Anterior cingulate cortex (tissue), 58 donors: ENCODE measurements at places on chromosomes 6 and 20.
A peak's percentile ranks its signal among the peaks of the same experiment; 100 is the strongest.

GRCh38 chr6:5619249-5619648, 357.9 kb downstream of the FARS2 start:
- DNase-seq, result no peak

GRCh38 chr20:50368813-50369224, 141.4 kb upstream of the PTPN1 start:
- DNase-seq, result no peak

DNA sequence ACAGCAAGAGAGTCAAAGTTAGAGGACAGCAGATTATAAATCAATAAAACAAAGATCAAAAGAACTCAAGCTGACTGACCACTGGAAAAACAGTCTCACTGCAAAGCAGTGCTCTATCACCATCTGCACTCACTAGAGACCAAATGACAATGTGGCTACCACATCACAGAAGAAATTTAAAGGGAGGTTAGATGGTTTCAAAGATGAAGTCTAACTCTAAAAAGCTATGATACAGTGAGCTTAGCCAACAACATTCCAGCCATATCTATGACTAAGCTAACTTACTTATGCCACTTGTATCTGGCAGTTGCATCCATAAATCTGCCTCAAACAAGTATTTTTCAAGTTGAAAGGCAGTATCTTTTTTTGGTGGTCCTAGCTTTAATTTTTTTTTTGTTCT, 68.6 kb downstream of the ARHGAP18 start:
- no peak for DNase-seq

DNA sequence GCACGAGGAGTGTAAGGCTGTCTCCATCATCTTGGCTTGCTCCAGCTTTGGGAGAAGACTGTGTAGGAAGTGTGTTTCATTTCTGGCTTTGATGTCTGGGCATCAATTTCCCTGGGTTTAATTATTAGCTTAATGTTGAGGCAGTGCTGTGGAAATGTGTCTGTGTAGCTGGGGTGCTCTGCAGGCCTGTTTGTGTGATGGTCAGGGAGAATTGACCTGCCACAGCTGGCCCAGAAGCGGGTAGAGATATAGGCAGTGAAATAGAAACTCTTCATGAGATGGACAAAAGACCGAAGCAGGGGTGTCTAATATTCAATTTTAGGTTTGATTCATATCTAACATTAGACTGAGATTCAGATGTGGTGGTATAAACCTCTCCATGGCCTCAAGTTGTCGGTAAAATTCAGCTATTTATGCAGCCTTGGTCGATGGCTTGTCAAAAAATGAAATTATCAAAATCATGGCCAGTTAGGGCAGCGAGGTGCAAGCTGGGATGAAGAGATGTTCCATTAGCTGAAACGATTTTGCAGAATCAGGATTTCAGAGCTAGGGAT, 95.3 kb upstream of the SNX9 start:
- DNase-seq, result no peak

GRCh38 chr6:149336609-149336928, 19.1 kb downstream of the TAB2 start:
- DNase-seq, result no peak

DNA sequence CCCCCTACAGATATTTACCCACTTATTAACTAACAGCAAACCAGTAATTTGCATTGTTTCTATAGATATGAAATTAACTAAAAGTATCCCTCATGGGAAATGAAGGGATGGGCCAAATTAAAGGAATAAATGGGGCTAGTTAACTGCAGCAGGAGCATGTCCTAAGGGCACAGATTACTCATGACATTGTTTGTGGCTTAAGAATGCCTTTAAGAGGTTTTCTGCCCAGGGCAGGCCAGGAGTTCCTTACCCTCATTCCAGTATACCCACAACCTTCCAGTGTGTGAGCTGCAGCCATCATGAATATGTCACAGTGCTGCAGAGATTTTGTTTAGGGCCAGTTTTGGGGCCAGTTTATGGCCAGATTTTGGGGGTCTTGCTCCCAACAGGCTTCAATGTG, 1101.9 kb downstream of the PRIM2 start:
- DNase-seq, result no peak

DNA sequence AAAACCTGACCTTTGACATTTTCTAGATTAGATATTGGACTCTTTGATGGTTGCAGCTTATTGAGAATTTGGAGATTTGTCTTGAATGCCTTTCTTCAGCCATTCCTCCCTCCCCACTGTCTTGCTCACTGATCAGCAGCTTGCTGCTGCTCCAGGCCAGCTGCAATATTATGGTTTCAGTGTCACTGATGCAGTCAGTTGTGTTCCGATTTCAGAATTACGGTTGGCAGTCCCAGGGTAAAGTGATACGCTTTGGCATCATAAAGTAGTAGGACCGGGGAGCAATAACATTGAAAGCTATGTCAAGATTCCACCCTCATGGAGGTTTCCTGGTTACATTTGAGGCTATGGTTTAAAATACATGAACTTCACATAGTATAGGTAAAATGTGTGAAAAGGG, 152.6 kb downstream of the BCKDHB start:
- no peak for DNase-seq

DNA sequence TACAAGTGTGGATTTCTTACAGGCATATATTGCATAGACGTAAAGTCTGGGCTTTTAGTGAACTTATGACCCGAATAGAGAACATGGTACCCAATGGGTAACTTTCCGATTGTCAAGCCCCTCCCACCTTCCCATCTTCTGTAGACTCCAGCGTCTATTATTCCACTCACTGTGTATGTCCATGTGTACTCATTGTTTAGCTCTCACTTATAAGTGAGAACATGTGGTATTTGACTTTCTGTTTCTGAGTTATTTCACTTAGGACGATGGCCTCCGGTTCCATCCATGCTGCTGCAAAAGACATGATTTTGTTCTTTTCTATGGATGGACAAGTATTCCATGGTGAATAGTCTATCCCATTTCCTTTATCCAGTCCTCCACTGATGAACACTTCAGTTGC, 306.4 kb downstream of the CD83 start:
- DNase-seq, result no peak

- no peak for DNase-seq
These were observed 28.5 kb downstream of the ERMARD start for GRCh38 chr6:169779896-169780295.

GRCh38 chr20:39880890-39881289, 808.1 kb downstream of the MAFB start:
- no peak for DNase-seq

- no peak for DNase-seq
These were observed 211.6 kb upstream of the ZNF184 start for GRCh38 chr6:27684264-27685211.

DNA sequence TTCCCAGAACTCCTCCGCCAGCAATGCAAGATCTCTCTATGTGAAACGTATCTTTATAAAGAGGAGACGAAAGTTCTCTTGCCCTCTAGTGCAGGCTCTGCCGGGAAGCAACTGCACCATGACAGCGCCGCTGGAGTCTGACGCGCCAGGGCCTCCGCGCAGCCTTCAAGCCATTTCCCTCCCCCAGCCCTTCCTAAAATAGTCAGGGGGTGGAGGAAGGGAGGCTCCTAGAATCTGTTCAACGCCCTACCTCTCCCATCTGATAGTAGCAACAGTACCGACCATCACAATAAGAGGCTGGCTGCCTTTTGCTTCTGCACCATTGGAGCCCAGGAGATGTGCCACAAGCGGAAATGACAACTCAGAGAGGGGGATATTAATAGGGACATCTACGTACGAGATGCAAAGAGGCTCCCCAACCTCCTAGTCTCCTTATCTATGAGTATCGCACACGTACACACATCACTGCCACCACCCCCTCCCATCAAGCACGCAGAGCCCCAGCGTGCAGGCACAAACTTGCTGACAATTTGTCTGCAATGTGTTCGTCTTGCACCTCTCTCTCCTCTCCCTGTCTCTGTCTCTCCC, 1.0 kb downstream of the SYNE1 start:
- peak; percentile 26 for DNase-seq

DNA sequence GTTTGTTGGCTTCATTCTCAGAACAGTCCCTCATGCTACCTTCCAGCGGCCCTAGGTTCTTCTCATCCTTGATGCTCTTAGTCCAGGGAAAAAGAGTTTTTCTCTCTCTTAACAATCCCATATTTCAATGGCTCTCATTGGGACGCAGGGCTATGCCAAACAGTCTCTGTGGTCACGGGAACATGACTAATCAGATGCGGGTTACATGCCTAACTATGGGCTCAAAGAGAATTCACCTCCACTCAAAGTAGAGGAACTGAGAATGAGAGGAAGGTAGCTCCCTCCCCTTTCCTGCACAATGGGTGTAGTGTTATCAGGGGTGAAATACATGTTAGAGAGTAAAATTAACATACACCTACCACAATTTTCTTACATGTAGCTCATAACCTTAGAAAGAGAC, 18.1 kb upstream of the ATRN start:
- DNase-seq, result no peak
